Activated CD4-positive, alpha-beta memory T cell treated with anti-CD3 and anti-CD28 coated beads for 36 hours (primary cell): ENCODE measurements at places on chromosomes 3 and 15. TPM values are rescaled to one million over a fixed set of nuclear protein-coding genes. Genes with fewer than 3 reads are reported as not detected.

Gene COL7A1
- total RNA-seq = 1.1 TPM

Gene IL17RB
- 0.92 TPM for total RNA-seq

Gene SV2B
- 0.05 TPM for total RNA-seq

Gene CHRNA7
- not detected for total RNA-seq

Gene GCSAM
- total RNA-seq = 14.4 TPM

Gene RASGRP1
- total RNA-seq = 174 TPM

GRCh38 chr3:193231201-193231600 is 9.8 kb upstream of the PLAAT1 start:
- H3K27me3 ChIP-seq = peaks cover 3% of the 10 kb centered on the region
- no peaks in the 10 kb centered on the region for H3K4me1 ChIP-seq
- H3K27ac ChIP-seq = no peak overlapping the region
- DNase-seq = no peak
- no peak overlapping the region for H3K4me3 ChIP-seq

GRCh38 chr3:95731753-95732152 is 1082.6 kb upstream of the EPHA6 start:
- H3K4me3 ChIP-seq = no peak overlapping the region
- no peaks in the 10 kb centered on the region for H3K36me3 ChIP-seq
- no peak overlapping the region for H3K27ac ChIP-seq
- no peaks in the 10 kb centered on the region for H3K27me3 ChIP-seq

GRCh38 chr3:55165704-55166405 is 238.0 kb upstream of the LRTM1 start:
- no peak for DNase-seq
- H3K4me1 ChIP-seq = no peaks in the 10 kb centered on the region
- no peak overlapping the region for H3K27ac ChIP-seq

- H3K27ac ChIP-seq = peak overlapping the region; percentile 100
- H3K4me1 ChIP-seq = peaks cover 81% of the 10 kb centered on the region
Measured at GRCh38 chr3:50600141-50600753, 11.3 kb downstream of the CISH start.

DNA sequence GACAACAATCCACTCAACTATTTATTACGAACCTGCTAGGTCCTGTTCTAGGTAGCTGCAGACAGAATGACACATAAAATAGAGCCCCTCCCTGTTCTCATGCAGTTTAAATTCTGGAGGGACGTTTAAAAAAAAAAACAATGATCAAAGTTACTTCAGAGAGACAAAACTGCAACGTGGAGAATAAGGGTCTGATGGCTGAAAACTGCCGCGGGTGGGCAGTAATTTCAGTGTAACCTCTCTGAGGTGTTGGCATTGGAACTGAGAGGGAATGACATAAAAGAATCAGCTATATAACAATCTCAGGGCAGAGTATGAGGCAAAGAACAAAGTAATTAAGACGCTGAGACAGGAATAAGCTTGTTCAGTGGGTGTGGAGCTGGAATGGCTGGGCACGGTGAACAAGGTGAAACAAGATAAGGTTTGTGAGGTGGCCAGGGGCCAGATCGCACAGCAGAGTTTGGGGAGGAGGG is 19.5 kb downstream of the TBL1XR1 start:
- peaks cover 59% of the 10 kb centered on the region for H3K4me1 ChIP-seq
- H3K27me3 ChIP-seq = no peaks in the 10 kb centered on the region
- DNase-seq = no peak
- peaks cover 17% of the 10 kb centered on the region for H3K36me3 ChIP-seq

GRCh38 chr15:88497109-88497765 is 29.7 kb downstream of the MRPS11 start:
- DNase-seq = no peak
- H3K36me3 ChIP-seq = peaks cover 5% of the 10 kb centered on the region
- H3K4me3 ChIP-seq = no peak overlapping the region
- H3K4me1 ChIP-seq = no peaks in the 10 kb centered on the region
- H3K27me3 ChIP-seq = no peaks in the 10 kb centered on the region

DNA sequence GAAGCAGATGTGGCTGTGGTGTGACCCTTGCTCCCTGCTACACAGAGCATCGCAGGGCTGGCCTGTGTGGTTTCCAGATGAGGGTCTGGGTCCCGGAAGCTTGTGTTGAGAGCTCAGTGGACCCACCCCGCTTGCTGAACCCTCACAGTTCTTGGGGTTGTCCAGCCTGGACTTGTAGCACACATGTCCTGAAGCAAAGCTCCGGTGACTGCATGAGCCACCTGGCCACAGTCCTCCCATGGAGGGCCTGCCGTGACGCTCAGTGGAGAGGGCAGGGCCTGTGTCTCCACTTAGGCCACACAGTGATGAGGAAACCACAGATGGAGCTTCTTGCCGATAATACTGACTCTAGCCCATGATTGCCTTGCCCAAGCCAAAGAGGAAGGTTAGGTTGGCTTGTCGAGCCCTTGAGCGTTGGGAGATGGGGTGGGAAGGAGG is 62.6 kb downstream of the RGMA start:
- H3K4me1 ChIP-seq = peaks cover 78% of the 10 kb centered on the region
- peak overlapping the region; percentile 78 for H3K27ac ChIP-seq
- H3K27me3 ChIP-seq = no peaks in the 10 kb centered on the region
- H3K36me3 ChIP-seq = peaks cover 48% of the 10 kb centered on the region
- DNase-seq = no peak
- H3K4me3 ChIP-seq = no peak overlapping the region

DNA sequence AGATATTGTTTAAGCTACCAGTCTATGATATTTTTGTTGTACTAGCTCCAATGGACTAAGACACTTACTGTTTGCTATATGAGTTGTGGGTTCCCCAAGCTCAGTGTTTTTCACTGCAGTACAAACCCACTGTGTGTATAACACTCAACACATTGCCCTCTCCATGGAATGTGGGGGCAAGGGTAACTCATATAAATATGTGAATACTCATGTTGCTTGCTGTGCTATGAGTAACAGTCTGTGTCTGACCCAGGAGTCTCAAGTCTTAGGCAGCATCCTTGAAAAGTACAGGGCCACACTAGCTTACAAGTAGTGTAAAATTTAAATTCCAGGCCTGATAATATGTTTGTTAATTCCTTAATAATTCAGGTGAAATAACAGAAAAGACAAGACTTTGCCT is 22.5 kb upstream of the CNTN3 start:
- no peak for DNase-seq
- H3K4me3 ChIP-seq = no peak overlapping the region
- H3K36me3 ChIP-seq = no peaks in the 10 kb centered on the region
- H3K27ac ChIP-seq = no peak overlapping the region
- no peaks in the 10 kb centered on the region for H3K27me3 ChIP-seq

- no peak overlapping the region for H3K27ac ChIP-seq
- no peak for DNase-seq
- no peaks in the 10 kb centered on the region for H3K36me3 ChIP-seq
- no peaks in the 10 kb centered on the region for H3K4me1 ChIP-seq
Measured at GRCh38 chr3:153349108-153349499, 187.1 kb downstream of the RAP2B start.

DNA sequence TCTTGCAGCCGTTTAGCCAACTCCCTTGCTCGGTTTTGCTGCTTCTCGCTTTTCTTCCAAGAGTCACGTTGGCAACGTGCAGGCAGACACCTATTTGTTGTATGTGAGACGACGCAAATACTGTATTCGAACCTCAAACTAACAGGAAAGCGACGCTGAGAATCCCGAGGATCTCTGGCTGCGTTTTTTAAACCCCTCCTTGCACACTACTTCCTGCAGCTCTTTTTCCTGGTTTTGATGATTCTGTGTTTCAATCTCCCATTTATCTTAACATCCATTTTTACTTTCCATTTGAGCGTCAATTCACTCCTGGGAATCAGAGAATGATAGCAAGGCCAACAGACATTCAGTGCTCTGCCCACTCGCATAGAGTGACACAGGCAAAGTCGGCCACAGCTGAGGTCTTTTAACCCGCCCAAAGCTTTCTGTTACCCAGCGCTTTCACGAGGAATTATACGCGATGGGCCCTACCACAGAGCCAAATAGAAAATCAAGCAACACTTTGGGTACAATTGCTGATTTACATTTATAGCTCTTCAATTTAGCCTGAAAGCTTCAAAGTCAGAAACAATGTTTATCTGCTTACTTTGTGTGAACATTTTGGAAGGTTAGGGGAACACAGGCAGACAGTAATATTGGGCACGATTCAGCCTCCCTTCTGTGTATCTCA is 1.6 kb upstream of the ANXA2 start:
- peak overlapping the region; percentile 53 for H3K27ac ChIP-seq
- H3K27me3 ChIP-seq = peaks cover 2% of the 10 kb centered on the region
- peaks cover 18% of the 10 kb centered on the region for H3K36me3 ChIP-seq

GRCh38 chr3:51937611-51938450 is 3.9 kb downstream of the RRP9 start:
- no peak overlapping the region for H3K4me3 ChIP-seq
- H3K36me3 ChIP-seq = peaks cover 29% of the 10 kb centered on the region
- peaks cover 25% of the 10 kb centered on the region for H3K4me1 ChIP-seq
- H3K27me3 ChIP-seq = no peaks in the 10 kb centered on the region

DNA sequence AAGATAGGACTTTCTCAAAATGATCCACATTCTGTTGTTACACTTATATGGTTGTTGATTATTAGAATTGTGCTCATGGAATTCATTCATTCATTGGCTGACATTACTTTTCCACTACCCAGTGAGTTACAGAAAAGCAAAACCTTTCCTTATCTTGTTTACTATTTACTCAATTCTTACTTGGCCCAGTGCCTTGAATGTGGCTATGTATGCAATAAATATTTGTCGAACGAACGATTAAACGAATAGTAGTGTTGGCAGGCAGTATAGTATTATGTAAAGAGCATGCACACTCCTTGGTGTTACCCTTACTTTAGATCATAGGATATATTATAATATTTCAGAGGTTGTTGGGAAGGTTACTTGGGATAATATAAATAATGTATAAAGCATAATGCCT is 31.0 kb downstream of the CTDSPL2 start:
- no peak overlapping the region for H3K27ac ChIP-seq
- peaks cover 25% of the 10 kb centered on the region for H3K4me1 ChIP-seq
- peaks cover 9% of the 10 kb centered on the region for H3K36me3 ChIP-seq
- DNase-seq = no peak

DNA sequence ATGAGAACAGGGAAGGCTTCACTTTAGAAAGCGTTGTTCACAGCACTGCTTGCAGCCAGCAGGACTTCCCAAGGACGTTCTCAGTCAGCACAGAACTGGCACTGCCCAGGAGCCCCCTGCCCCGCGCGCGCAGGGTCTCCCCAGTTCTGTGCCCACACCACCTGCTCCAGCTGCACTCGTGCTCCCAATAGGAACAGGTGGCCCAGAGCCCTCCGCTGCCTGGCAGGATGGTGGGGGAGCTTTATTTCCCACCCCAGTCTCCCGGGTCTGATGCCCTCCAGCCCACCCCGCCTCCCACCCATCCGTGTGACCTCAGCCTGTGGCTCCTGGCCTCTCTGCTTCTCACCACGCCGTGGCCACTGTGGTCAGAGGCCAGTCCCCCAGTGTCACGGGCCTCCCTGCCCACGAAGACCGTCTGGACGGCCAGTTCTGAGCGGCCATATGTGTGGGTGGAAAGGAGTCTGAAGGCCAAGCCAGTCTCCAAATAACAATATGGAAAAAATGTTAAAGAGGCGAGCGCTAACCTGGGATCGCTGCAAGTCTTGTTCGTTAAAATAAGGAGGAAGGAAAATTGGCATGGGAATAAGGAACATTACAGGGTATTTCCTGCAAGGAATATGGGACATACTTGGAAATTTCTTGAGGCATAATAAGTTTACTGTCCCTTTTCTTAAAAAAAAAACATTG is 54.6 kb upstream of the PCSK6 start:
- no peak overlapping the region for H3K27ac ChIP-seq
- H3K36me3 ChIP-seq = peaks cover 2% of the 10 kb centered on the region
- H3K27me3 ChIP-seq = peaks cover 15% of the 10 kb centered on the region

GRCh38 chr3:61353382-61353781 is 102.1 kb upstream of the FHIT start:
- no peak overlapping the region for H3K27ac ChIP-seq
- H3K4me3 ChIP-seq = no peak overlapping the region
- DNase-seq = no peak
- no peaks in the 10 kb centered on the region for H3K36me3 ChIP-seq
- H3K27me3 ChIP-seq = peaks cover 9% of the 10 kb centered on the region

- peaks cover 19% of the 10 kb centered on the region for H3K4me1 ChIP-seq
- H3K27me3 ChIP-seq = no peaks in the 10 kb centered on the region
- DNase-seq = no peak
Measured at GRCh38 chr15:56047354-56047753, 53.9 kb upstream of the NEDD4 start.

DNA sequence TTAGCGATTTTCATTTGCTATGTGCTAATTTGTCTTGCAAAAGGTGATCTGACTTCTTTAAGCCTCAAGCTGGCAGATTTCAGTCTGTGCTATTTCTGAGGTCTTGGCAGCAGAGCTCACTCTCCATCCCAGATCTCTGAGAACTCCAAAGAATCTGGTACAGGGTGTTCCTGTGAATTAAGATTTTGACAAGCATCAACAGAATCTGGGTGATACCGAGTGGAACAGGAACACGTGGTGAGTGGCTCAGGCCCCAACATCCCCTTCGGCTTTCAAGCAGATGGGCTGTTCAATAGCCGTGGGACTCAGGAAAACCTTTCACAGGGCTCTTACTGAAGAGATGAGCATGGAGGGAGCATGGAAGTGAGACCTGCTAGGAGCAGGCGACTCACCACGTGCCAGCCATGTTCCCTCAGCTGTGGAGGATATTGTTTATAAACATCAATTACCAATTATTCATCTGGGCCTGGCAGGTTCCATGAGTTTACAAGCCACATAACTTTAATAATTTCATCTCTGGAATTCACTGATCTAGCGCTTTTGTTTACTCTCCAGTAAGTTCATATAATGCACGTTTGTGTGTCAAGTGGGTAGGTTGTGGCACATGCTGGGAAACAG is 103.4 kb upstream of the SELENOK start:
- H3K27me3 ChIP-seq = peaks cover 9% of the 10 kb centered on the region
- no peaks in the 10 kb centered on the region for H3K4me1 ChIP-seq
- no peak overlapping the region for H3K4me3 ChIP-seq
- DNase-seq = no peak

DNA sequence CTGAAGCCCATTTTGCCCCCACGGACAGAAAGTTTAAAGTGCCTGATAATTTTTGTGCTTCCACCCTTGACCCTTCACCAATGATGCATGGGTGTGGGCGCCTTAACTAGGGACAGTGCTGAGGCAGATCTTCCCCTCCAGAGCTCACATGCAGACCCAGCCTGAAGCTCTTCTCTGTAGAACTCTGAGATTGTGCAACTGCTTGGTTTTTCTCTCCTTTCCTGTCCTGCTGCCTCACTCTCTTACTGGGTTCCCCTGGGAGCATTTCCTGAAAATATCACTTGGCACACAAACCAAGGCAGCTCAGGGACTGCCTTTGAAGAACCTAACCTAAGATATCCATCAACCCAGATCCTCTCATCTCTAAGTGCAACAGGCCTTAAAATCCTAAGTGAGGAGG is 220.3 kb upstream of the STT3B start:
- no peak for DNase-seq
- H3K4me1 ChIP-seq = peaks cover 4% of the 10 kb centered on the region
- H3K36me3 ChIP-seq = peaks cover 14% of the 10 kb centered on the region
- H3K4me3 ChIP-seq = no peak overlapping the region
